ENCODE measurements at places on chromosomes 16 and 17. TPM values are rescaled to one million over a fixed set of nuclear protein-coding genes. Genes with fewer than 3 reads are reported as not detected.

C1QTNF8 gene
- not detected for total RNA-seq

MRPL10 gene
- total RNA-seq = 10.7 TPM

SLC5A11 gene
- total RNA-seq = not detected

TOM1L1 gene
- total RNA-seq = 15.6 TPM
